ENCODE measurements at places on chromosomes 11 and 22. TPM values are rescaled to one million over a fixed set of nuclear protein-coding genes. Genes with fewer than 3 reads are reported as not detected.

Gene PLXNB2
- total RNA-seq: 21.5 TPM

Gene GRM5
- not detected for total RNA-seq

Gene FAM111B
- total RNA-seq: 48.6 TPM

Gene MFRP
- not detected for total RNA-seq

Gene SYTL2
- total RNA-seq: 99.2 TPM

- peak overlapping the region; percentile 63 for H3K27ac ChIP-seq
- H3K36me3 ChIP-seq: peaks cover 19% of the 10 kb centered on the region
- H3K4me1 ChIP-seq: peaks cover 49% of the 10 kb centered on the region
- peak overlapping the region; percentile 99 for H3K4me3 ChIP-seq
- DNase-seq: no peak
- H3K27me3 ChIP-seq: no peaks in the 10 kb centered on the region
These were observed 1.0 kb downstream of the FUT4 start for GRCh38 chr11:94544646-94545263.

DNA sequence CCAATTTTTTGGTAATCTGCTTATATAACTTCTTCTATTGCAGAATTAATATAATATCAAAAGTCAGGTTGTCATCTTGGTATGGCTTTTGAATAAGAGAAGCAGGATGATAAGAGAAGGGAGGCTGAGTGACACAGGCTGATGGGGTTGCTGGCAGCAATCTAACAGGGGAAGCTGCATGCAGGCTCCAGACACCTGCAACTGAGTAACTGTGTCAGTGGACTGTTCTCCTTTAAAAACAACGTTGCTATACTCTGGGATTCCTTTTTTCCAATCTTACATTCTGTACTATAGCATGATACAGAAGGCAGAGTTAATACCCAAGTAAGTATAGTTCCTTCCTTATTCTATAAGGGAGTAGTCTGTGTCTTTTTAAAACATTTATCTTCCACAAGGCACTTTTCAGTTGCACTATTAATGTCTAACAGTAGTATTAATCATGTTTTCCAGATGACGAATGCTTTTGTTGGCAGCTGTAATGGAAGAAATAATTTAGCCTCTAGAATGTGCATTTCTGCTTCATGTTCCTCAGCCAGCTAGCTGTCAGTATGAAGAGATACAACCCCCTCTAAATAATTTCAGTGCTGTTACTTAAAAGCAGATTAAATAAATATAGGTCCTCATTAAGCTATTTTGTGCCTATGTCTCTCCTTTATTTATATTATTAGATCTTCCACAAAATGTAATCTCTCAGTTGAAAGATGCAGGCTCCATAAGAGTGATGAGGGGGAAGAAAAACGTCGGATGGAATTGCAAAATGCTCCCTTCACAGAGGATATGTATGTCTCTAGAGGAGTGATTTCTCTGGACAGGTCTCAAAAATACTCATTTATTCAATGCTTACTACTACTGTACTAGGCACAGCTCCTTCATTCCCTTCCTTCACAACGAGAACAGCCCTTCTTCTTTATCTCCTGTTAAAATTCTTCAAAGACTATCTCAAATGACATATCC lies 50.8 kb downstream of the ATG16L2 start:
- H3K27me3 ChIP-seq: no peaks in the 10 kb centered on the region
- no peak overlapping the region for H3K27ac ChIP-seq

- H3K27me3 ChIP-seq: peaks cover 8% of the 10 kb centered on the region
- no peaks in the 10 kb centered on the region for H3K36me3 ChIP-seq
- H3K27ac ChIP-seq: no peak overlapping the region
- no peak for DNase-seq
These were observed 12.4 kb downstream of the C11orf21 start for GRCh38 chr11:2289350-2289749.

GRCh38 chr22:32329202-32329645 lies 28.4 kb upstream of the RFPL3 start:
- no peak overlapping the region for H3K4me3 ChIP-seq
- no peak overlapping the region for H3K27ac ChIP-seq
- no peaks in the 10 kb centered on the region for H3K36me3 ChIP-seq
- H3K27me3 ChIP-seq: no peaks in the 10 kb centered on the region

DNA sequence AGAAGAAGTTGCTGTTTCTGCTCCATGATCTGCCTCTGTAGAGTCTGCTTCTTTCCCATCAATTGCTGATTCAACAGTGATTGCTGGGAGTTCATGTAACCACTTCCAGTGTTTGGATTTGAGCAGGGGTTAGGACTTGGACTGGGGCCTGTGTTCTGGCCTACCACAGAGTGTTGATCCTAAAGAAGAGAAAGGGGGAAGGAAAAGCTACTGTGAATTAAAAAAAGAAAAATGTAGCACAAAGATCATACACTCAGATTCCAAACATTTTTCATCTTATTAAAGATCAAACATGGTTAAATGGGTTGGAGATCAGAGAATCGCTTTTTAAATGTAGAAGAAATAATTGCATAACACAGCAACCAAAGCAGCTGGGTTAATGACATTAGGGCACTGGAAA lies 67.6 kb upstream of the MTMR2 start:
- H3K36me3 ChIP-seq: peaks cover 37% of the 10 kb centered on the region
- no peak for DNase-seq
- H3K27me3 ChIP-seq: no peaks in the 10 kb centered on the region

DNA sequence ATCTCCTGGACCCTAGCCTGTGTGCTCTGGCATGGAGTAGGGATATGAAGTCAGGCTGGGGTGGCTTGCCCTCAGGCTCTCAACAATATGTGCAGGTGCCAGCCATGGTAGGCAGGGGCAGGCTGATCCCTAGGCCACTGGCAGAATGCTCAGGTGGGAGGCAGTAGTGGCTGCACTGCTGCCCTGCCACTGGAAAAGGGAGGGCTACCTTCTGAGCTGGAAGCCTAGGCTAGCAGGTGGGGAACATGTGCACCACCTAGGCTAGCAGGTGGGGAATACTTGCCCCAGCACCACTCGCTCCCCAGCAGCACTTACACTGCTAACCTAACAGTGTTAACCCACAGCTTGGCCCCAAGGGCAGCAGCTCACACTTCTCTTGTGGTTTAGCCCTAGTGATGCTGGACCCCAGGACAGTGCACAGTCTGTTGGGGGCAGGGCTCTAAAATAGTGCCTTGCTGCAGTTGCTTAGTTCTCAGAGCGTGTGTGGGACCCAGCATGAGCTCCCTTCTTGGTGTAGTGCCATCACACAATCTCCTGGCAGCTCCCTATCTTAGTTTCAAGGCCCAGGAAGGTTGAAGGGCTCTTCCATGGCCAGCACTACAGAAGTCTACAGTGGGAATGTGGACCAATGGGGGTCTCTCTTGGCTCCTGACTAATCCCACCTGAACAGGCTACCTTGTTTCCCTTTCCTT lies 130.8 kb downstream of the FCHSD2 start:
- H3K36me3 ChIP-seq: peaks cover 31% of the 10 kb centered on the region
- no peaks in the 10 kb centered on the region for H3K27me3 ChIP-seq
- H3K27ac ChIP-seq: no peak overlapping the region
- no peak for DNase-seq
- no peaks in the 10 kb centered on the region for H3K4me1 ChIP-seq

DNA sequence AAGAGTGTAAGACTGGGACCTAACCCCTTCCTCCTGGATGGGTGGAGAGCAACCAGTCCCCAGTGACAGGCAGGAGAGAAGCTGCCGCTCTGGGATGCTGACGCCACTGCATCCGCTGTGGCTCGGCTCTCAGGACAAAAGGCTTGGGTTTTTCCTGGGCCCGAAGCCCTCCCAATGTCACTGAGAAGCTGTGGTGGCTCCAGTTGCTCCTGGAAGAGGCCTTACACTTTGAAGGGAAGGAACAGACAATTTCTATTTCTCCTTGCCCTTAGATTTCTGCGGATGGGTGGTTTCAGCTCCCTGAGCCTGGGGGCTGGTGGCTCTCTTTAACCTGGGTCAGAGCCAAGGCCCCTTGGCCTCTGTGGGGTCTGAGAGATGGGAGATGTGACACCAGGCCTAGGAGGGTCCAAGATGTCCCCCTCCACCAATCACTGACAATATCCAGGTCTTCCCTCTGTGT lies 21.4 kb downstream of the TPBGL start:
- H3K4me1 ChIP-seq: peaks cover 21% of the 10 kb centered on the region
- no peak for DNase-seq
- H3K36me3 ChIP-seq: no peaks in the 10 kb centered on the region
- no peak overlapping the region for H3K4me3 ChIP-seq

DNA sequence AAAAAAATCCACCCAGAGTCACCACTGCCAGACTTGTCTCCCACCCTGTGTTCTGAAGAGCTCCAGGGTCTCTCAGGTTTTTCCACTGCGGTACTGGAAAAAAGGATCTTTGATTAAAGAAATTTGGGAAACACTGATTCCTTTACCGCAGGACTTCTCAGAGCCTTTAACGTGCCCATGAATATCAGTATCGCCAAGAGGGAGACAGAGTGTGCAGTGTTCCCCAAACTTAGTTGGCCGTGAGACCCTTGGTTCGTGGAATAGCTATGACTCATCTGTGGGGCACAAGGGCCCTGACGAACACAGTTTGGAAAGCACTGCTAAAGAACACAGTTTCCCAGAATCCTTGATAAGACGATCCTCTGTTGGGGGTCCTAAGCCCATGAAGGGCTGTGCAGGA lies 31.7 kb downstream of the SYT7 start:
- H3K27me3 ChIP-seq: peaks cover 12% of the 10 kb centered on the region
- H3K36me3 ChIP-seq: no peaks in the 10 kb centered on the region
- no peak overlapping the region for H3K27ac ChIP-seq
- peaks cover under 1% of the 10 kb centered on the region for H3K4me1 ChIP-seq

GRCh38 chr11:46527591-46528130 lies 66.2 kb downstream of the AMBRA1 start:
- H3K27me3 ChIP-seq: no peaks in the 10 kb centered on the region
- H3K27ac ChIP-seq: no peak overlapping the region
- H3K36me3 ChIP-seq: peaks cover 12% of the 10 kb centered on the region
- peaks cover 24% of the 10 kb centered on the region for H3K4me1 ChIP-seq
- H3K4me3 ChIP-seq: no peak overlapping the region

DNA sequence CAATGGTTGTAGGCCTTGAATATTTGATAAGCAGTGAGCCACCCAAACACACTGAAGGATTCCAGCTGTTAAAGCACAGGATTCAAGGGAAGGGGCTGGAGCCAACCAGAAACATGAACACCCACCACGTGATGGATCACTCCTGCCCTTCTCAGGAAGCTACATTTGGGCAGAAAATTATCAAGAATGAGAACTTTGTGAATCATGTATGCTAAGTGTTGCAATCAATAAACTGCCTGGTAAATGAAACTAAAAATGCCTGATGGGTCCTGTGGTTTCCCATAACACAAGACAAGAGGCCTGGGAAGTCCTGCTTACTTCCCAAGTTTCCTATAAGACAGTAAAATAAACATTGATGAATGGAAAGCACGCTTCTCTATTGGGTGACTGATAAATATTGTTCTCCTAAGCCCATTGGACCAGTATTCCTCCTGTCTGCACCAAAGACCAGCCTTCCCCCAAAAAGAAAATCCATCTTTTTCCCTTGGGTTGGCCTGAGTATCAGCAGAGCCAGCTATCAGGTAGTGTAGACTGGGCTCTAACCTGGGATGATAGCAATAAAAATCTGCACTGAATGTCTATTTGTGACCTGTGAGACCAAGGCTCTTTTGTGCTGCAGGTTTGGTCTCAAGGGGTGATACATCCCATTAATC lies 98.4 kb downstream of the CCDC83 start:
- no peak for DNase-seq
- peaks cover 65% of the 10 kb centered on the region for H3K36me3 ChIP-seq
- no peak overlapping the region for H3K27ac ChIP-seq
- H3K4me1 ChIP-seq: peaks cover 16% of the 10 kb centered on the region

DNA sequence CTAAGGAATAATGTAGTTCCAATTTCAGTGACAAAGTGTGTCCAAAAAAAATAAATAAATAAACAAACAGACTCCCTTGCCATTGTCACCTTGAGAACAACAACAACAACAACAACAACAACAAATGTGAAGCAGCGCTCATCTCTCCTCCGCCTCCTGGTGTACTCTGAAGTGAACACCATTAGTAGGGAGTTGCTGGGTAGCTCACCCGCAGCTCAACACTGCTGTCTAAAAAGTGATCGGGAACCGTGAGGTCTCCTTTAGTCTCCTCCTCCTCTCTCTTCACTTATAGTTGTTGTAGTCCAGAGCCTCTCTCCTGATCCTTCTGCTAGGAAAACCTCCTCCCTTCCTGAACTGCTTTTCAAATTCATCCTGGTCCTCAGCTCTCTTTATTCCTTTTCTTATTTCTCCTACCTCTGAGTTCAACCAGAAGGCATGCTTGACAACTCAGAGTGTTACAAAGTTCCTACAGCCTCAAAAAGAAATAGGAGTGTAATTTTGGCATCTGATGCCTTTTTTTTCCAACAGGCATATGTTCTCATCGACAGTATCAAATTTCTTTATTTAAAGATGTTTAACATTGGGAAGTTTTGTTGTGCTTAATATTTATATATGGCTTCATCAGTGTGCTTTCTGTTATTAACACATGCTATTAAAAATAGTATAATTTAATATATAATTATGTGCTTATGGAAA lies 215.1 kb downstream of the PGR start:
- no peaks in the 10 kb centered on the region for H3K4me1 ChIP-seq
- H3K36me3 ChIP-seq: no peaks in the 10 kb centered on the region
- H3K4me3 ChIP-seq: no peak overlapping the region
- no peak overlapping the region for H3K27ac ChIP-seq

DNA sequence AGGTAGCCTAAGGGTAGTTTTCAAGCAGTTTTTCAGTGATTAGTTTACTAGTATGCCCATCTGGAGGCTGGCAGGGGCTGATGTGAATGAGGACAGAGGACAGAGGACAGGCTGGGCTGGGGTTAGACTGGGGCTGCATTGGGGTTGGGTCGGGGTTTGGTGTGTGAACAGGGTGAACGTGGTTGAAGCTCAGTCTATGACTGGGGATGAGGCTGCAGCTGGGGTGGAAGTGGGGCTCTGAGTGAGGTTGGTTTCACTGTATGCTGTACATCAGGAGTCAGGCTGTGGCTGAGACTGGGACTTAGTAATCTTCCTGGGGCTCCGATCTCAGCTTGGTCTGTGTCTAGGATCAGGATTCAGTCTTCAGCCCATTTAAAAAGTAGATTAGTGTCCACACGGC lies 451 bp downstream of the OR51E1 start:
- no peaks in the 10 kb centered on the region for H3K4me1 ChIP-seq
- no peaks in the 10 kb centered on the region for H3K36me3 ChIP-seq
- no peak overlapping the region for H3K4me3 ChIP-seq
- no peak for DNase-seq
